ENCODE measurements at places on chromosomes 1 and 21. TPM values are rescaled to one million over a fixed set of nuclear protein-coding genes. Genes with fewer than 3 reads are reported as not detected.

DIO1 gene
- 0.85 TPM for polyA plus RNA-seq

LAD1 gene
- 12.2 TPM for polyA plus RNA-seq

GRCh38 chr1:240562111-240562590, 49.8 kb downstream of the GREM2 start:
- no peak for DNase-seq

- no peak for DNase-seq
Observed at GRCh38 chr1:112169517-112169916, 180.0 kb upstream of the KCND3 start.

GRCh38 chr21:16007943-16008342, 278.2 kb downstream of the USP25 start:
- peak; percentile 5 for DNase-seq

DNA sequence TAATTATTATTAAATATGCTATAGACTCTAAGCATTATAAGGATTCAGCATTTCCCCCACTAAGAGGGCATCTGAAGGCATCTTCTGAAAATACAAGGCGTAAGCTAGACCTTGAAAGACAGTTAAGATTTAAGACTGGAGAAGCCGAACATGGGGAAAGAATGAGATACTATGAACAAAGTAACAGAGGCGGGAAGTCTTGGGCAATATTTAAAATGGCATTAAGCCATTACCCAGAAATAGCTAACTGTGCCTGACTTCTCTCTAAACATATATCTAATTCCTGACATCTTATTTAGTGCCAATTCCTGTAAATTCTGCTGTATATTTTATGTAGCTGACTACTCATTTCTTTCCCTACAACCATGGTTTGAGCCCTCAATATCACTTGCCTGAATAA, 20.9 kb downstream of the DPH5 start:
- DNase-seq: no peak

Data from left lung (tissue), 14 donors.